ENCODE measurements at places on chromosomes 2 and 18. TPM values are rescaled to one million over a fixed set of nuclear protein-coding genes. Genes with fewer than 3 reads are reported as not detected.

The DLX1 gene
- under 0.01 TPM for total RNA-seq

The LRRC30 gene
- not detected for total RNA-seq

The CCDC148 gene
- total RNA-seq: 0.37 TPM

The TTN gene
- 2.7 TPM for total RNA-seq

The CHAC2 gene
- total RNA-seq: 4.0 TPM

The NPPC gene
- total RNA-seq: not detected

The ATP6V1C2 gene
- total RNA-seq: under 0.01 TPM

The DGUOK gene
- total RNA-seq: 54.7 TPM

The CD207 gene
- not detected for total RNA-seq

The ST6GAL2 gene
- under 0.01 TPM for total RNA-seq

The SIX3 gene
- 0.39 TPM for total RNA-seq

The FIGN gene
- 1.1 TPM for total RNA-seq

The PER2 gene
- total RNA-seq: 3.9 TPM

The MTIF2 gene
- total RNA-seq: 49.1 TPM

The ANKRD30BL gene
- not detected for total RNA-seq

The RAB17 gene
- not detected for total RNA-seq

The NAB1 gene
- 32.1 TPM for total RNA-seq

The SLC23A3 gene
- 0.73 TPM for total RNA-seq

The IL36RN gene
- not detected for total RNA-seq

The VIT gene
- total RNA-seq: 8.8 TPM

The OTX1 gene
- 0.20 TPM for total RNA-seq

The ARHGEF4 gene
- 0.98 TPM for total RNA-seq

The MATN3 gene
- 0.73 TPM for total RNA-seq

The ABCG5 gene
- not detected for total RNA-seq

The DTNA gene
- 31.6 TPM for total RNA-seq

The MAB21L4 gene
- total RNA-seq: not detected

The CYP27C1 gene
- total RNA-seq: not detected

The TDRD15 gene
- not detected for total RNA-seq

The ADNP2 gene
- total RNA-seq: 28.2 TPM

The TNFAIP6 gene
- total RNA-seq: 23.5 TPM

The ARL5A gene
- 54.5 TPM for total RNA-seq

The RAB1A gene
- 65.5 TPM for total RNA-seq

The SELENOI gene
- total RNA-seq: 20.2 TPM

The GRHL1 gene
- total RNA-seq: 1.1 TPM

The PLCD4 gene
- 2.2 TPM for total RNA-seq

The AFG3L2 gene
- 63.7 TPM for total RNA-seq

The YES1 gene
- total RNA-seq: 81.9 TPM

The SLC5A7 gene
- not detected for total RNA-seq

The GAREM2 gene
- 1.5 TPM for total RNA-seq

The RAX gene
- not detected for total RNA-seq

The GKN2 gene
- total RNA-seq: not detected

The WNT6 gene
- not detected for total RNA-seq

The GPD2 gene
- total RNA-seq: 171 TPM

The CDH19 gene
- total RNA-seq: not detected

The TMEM37 gene
- total RNA-seq: 0.20 TPM

The CCDC141 gene
- total RNA-seq: under 0.01 TPM

The PSMD1 gene
- 99.9 TPM for total RNA-seq

The LOXHD1 gene
- total RNA-seq: not detected

The ASNSD1 gene
- total RNA-seq: 57.3 TPM

The DQX1 gene
- not detected for total RNA-seq

The EFEMP1 gene
- total RNA-seq: 72.9 TPM

The MC4R gene
- not detected for total RNA-seq

The FLACC1 gene
- total RNA-seq: 1.5 TPM

The FAM237A gene
- total RNA-seq: not detected

The DYNAP gene
- total RNA-seq: not detected

The AQP12A gene
- total RNA-seq: not detected

Measured in subcutaneous preadipocyte (primary cell).